IPS DF 19.7 (cell line): ENCODE measurements at places on chromosomes 12 and 14.

GRCh38 chr12:54251667-54252284, 28.1 kb downstream of the CBX5 start:
- no peak for DNase-seq

DNA sequence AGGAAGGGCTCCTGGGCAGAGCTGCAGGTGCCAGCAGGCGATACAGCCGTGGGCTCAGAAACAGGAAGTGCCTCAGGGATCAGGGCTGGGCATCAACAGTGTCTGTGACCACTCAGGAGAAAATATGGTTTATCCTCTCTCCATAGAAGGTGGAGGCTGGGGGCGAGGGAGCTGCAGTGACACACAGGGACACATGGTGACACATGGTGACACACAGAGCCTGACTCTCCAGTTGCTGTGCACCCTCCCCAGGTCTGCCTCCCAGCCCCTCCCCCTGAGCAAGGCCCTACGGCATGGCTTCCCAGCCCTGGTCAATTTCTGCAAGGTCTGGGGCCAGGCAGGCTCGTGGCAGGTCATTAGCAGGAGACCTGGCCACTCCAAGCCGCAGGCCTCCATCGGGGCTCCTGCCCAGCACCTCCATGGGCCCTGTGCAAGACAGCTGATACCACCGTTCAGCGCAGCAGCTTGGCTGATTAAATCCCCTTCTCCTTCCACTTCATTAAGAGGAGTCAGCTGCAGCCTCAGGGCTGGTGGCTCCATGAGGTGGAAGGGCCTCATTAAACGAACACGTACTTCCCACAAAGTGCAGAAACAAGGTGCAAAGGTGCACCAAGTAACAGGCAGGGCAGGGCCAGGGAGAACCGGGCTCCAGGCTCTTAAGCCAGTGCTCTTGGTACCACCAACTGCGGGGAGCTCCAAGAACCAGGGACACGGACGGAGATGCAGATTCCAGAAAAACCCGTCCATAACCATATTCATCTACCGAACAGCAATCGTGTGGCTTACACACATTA, 60.7 kb downstream of the CCNK start:
- no peak for DNase-seq

DNA sequence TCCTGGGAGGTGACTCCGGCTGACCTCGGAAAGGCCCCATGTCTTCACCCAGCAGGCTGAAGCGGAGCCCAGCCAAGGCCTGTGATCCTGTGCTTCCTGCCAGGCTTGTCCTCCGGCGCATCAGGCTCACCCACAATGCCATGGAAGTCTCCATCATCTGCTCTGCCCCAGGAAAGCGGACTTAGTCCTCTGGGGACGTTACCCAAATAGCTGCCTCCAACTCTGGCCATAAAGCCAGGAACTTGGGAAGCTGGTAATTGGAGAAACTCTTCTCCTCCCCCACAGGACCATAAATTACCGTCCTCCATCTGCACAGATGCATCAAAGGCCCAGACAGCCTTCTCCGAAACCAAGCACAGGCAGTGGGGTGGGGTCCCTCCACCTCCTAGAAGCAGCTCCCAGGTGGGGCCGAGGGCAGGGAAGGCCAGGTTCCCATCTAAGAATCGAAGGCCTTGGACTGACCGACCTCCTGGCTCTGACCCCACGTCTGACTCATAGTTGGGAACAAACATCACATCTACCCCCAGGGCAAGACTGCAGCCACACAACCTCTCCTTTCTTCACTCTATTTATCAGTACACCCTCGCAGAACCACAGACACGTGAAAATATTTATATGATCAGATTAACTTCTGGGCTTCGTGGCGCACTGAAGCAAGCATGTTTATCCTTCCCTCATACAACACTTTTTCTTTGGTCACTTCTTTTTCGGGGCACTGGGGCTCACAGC, 56.4 kb downstream of the PITPNM2 start:
- no peak for DNase-seq

- DNase-seq = no peak
Observed at GRCh38 chr12:25585021-25585523, 32.0 kb upstream of the LMNTD1 start.

- no peak for DNase-seq
Observed at GRCh38 chr12:125331342-125332052, 266.3 kb downstream of the AACS start.
